Calu3 (cell line): ENCODE measurements at places on chromosomes 1 and 21. TPM values are rescaled to one million over a fixed set of nuclear protein-coding genes. Genes with fewer than 3 reads are reported as not detected.

- no peak for DNase-seq
Measured at GRCh38 chr1:235854347-235854746, 12.4 kb downstream of the LYST start.

- no peak for DNase-seq
Measured at GRCh38 chr1:224726441-224727182, 110.5 kb downstream of the CNIH3 start.

The APCS gene
- 0.66 TPM in 1 of 2 replicates, not detected in the other for total RNA-seq

The MOV10 gene
- total RNA-seq = 71.4 and 80.0 TPM in 2 replicates
